ENCODE measurements at places on chromosomes 5 and 9.

DNA sequence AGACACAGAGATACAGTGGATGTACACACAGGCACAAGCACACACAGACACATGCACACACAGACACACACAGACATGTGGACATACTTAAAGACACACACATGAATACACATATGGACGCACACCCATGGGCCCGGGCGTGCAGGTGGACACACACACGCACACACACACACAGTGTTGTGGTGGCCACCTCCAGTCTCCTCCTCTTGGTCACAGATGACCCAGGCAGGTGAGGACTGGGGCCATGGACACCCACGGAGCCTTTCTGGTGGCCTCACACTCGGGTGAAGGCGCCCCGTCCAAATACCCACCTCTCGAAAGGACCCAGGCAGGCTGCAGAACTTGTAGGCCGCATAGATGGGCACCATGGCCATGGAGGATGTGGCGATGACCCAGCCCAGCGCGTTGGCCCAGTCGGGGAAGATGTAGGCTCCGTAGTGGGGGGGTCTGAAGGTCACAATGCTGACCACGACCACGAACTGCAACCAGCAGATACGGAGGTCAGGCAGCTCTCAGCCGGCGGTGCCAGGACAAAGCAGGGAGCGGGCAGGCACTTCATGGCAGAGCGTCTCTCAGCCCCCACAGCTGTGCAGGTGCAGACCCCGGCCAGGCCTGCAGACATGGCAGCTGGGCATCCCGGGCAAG lies 42.5 kb downstream of the SLC6A3 start:
- no peak for DNase-seq

GRCh38 chr5:116271446-116272025 lies 186.7 kb downstream of the COMMD10 start:
- peak; percentile 88 for DNase-seq

- no peak for DNase-seq
Observed at GRCh38 chr5:96645091-96645490, 17.1 kb upstream of the CAST start.

DNA sequence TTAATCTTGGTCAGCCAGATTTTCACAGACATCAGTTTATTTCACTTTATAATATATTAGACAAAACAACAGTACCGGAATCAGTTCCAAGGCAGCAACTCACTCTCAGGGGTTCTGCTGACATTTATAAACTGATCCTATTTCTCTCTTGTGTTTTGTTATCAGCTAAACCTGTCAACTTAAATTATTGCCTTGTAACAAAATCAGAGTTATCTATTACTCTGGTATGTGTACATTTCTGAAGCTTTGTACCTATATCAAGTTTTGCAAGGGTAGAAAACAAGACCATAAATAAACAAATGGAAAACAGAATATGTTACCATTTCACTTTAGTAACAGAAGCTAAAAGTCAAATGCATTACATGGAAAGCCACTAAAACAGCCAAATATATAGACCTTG lies 122.1 kb downstream of the SIL1 start:
- DNase-seq: no peak

GRCh38 chr5:160348080-160348479 lies 22.3 kb downstream of the C1QTNF2 start:
- no peak for DNase-seq

DNA sequence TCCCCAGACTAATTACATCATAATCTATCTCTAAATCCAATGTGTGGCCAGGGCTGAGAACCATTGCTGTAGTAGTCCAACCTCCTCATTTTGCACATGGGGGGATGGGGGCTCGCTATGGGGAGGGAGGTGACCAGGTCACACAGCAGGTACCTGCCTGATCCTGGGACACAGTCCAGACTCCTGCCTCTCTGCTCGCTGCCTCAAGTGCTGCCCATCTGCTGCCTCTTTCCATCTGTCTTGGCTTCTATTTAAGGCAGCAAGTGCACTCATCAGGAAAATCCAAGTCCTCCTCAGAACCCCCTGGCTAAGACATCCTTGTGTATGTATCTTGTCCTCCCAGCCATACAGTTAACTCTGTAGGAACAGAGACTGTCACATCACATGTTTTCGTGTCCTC lies 57.7 kb upstream of the FRRS1L start:
- DNase-seq: no peak

DNA sequence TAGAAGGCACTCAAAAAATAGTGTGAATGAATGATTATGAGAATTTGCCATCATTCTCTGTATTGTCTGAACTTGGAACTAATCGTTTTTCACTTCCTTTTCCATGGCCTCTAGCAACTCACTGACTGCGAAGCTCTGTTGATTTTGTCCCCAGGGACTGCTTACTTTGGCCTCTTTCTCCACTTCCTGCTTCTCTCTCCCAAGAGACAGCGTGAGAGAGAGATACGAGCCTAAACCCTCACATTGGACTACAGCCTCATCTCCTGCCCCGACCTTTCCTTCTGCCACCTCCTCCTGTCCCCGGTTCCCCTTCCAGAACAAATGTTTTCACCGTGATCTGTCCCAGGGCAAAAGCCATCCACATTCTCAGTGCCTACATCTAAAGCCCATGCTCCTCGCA lies 300.8 kb upstream of the PANK3 start:
- DNase-seq: peak; percentile 23

- no peak for DNase-seq
Observed at GRCh38 chr5:33523208-33523771, 82.5 kb downstream of the TARS1 start.

DNA sequence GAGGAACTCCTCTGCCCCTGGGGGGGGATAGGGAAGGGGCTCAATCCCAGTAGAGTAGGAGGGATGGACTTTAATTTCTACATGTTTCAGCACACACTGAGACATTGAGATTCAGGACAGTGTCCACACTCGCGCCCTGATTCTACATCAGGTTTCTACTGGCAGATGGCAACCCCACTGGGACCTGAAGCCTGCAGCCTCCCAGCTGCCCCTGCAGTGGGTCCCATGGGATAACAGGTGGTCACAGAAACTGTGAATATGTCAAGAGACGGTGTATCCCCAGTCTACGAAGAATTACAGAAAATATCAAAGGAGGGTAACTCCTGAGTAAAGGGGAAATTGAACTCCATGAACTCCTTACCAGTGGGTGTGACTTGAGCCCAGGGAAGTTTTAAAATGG lies 2.4 kb upstream of the TERT start:
- no peak for DNase-seq

DNA sequence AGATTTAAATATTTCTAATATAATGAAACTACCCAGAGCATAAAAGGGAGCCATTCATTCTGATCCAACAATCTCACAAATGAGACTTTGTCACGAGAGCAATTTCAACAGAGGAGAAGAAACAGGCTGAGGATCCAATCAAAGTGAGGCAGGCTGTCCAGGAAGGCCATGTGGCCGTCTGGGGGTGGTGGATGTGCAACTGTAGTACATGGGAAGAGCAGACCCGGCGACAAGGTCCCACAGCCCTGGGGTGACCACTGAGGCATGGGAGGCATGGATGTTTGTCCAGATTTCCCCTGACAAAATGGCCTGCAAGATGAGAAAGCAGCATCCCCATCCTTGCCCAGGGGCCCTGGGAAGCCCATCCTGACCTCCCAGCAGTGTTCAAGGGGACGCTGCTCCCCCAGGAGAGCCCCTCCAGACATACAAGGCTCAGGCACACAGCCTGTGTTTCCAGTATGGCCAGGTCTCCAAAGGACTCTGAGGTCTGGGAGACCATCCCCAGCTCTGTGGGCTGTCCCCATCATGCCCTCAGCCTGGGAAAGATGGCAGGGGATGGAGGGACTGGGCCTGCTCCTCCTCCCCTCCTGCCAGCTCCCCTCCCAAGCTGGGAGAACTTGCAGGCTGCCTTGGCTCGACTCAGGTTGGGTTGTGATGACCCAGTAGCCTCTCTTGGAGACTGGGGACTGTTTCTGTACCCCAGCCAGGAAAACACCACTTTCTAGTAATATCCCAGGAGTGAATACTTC lies 27.5 kb upstream of the FCN2 start:
- DNase-seq: no peak

DNA sequence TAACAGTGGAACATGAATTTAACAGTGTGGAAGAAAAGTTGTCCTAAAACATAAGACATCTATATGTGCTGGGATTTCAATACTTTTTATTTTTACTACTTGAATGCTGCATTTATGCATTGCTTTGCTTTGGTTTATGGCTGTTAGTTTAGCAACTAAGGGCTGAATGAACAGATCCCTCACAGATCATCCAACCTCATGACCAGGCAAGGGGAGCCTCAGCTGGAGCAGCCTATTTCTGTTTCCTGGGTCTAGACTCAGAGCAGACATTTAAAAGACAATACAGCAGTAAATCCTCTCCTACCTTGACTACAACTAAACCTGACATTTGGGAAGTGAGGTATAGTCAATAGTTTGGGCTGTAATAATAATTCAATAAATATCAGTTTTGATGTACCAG lies 163.3 kb downstream of the AUH start:
- DNase-seq: no peak

GRCh38 chr9:93397661-93398373 lies 53.7 kb upstream of the FAM120A start:
- DNase-seq: peak; percentile 47

GRCh38 chr9:130053504-130054324 lies at the start of gene GPR107:
TSS of gene GPR107 (plus strand) at chr9:130053906. CDS start at chr9:130053933, 27 bp downstream.
- peak; percentile 56 for DNase-seq

Data from fibroblast of gingiva (primary cell).